RKO (cell line): ENCODE measurements at places on chromosomes 13 and 19.

GRCh38 chr13:19791953-19792537 lies 9.3 kb upstream of the PSPC1 start:
- no peak for DNase-seq

DNA sequence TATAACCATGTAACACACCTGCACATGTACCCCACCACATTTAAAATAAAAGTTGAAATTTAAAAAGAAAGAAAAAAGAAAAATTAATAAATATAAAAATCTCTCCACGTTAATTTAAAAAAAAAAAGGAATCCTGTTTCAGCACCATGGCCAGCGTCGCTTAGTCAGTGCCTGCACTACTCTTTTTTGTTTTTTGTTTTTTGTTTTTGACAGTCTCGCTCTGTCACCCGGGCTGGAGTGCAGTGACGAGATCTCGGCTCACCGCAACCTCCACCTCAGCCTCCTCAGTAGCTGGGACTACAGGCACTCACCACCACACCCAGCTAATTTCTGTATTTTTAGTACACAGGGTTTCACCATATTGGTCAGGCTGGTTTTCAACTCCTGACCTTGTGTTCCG lies 835.9 kb downstream of the UQCRFS1 start:
- peak; percentile 8 for DNase-seq

GRCh38 chr13:99055281-99055680 lies 77.4 kb upstream of the DOCK9 start:
- DNase-seq, result no peak

GRCh38 chr13:45928176-45928575 lies 76.6 kb upstream of the SIAH3 start:
- no peak for DNase-seq

GRCh38 chr13:92967923-92968322 lies 258.7 kb upstream of the GPC6 start:
- DNase-seq, result no peak

- no peak for DNase-seq
Observed at GRCh38 chr13:110107568-110108347, 199.2 kb downstream of the COL4A1 start.

DNA sequence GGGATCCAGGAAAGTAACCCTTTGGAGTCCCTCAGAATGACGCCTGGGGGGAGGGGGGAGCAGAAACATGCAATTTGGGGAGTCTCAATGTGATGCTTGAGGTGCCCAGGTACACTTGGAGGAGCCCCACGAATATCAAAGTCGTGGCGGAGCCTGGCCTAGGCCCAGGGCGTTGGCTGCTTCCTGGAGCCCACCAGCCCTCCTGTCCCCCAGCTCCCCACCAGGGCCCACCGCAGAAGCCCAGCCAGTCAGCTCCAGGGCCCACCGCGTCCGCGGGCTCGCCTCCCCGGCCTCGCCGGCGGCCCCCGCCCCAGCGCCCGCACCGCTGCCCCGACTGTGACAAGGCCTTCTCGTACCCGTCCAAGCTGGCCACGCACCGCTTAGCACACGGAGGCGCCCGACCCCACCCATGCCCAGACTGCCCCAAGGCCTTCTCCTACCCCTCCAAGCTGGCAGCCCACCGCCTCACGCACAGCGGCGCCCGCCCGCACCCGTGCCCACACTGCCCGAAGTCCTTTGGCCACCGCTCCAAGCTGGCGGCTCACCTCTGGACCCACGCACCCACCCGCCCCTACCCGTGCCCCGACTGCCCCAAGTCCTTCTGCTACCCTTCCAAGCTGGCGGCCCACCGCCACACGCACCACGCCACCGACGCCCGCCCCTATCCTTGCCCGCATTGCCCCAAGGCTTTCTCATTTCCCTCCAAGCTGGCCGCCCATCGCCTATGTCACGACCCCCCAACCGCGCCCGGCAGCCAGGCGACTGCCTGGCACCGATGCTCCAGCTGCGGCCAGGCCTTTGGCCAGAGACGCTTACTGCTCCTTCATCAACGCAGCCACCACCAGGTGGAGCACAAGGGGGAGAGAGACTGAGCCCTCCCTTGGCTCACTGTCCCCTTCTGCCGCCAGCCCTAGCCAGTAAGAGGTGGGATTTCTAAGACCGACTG lies 2.1 kb downstream of the ZNF575 start:
- DNase-seq, result peak; percentile 27

- no peak for DNase-seq
Observed at GRCh38 chr13:47901441-47901840, 99.6 kb downstream of the SUCLA2 start.

DNA sequence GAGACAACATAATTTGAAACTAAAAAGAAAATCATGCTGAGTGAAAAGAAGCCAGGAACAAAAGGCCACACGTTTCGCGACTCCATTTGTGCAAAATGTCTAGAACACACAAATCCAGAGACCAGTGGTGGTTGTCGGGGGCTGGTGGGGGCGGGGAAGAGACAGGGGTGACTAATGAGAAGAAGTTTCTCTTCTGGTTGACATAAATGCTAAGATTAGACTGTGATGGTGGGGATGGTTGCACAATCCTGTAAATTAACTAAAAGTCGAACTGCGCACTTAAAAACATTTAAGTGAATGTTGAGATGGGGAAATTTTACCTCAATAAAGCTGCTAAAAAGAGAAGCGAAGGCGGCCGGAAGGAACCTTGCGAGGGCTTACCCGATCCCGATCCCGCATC lies 7.1 kb downstream of the AKAP8 start:
- DNase-seq, result no peak

DNA sequence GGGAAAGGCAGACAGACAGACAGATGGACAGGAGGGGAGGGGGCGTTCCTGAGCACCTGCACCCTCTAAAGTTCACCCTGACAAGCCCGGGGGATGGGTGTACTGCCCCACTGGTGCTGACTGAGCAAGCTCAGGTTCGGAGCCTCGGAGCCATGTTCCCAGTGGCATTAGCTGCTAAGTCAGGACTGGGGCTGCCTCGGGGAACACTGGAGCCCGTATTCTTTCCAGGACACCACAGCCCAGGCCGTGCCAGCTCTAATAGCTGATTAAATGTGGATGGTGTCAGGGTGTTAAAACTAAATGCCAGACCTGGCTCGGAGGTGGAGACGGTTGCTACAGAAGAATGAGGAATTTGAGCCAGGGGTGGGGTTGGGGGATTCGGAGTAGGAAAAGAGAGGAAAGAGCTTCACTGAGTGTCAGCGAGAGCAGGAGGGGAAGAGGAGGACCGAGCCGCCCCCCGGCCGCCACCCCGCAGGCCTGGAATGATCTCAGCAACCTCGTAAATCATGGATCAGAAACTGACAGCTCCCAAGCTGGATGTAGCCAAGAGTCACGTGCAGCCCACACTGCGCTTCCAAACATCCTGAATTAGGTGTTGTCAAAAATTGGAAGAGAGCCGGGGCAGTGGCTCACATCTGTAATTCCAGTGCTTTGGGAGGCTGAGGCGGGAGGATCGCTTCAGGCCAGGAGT lies 10.4 kb downstream of the MAP2K2 start:
- DNase-seq, result no peak
